ENCODE measurements at places on chromosomes 12 and 14.

GRCh38 chr12:2686280-2686646 lies 108.5 kb upstream of the FKBP4 start:
- no peaks in the 10 kb centered on the region for H3K36me3 ChIP-seq
- H3K4me1 ChIP-seq, result no peaks in the 10 kb centered on the region
- no peak overlapping the region for H3K4me3 ChIP-seq
- no peaks in the 10 kb centered on the region for H3K27me3 ChIP-seq
- no peak for DNase-seq

- H3K4me1 ChIP-seq, result no peaks in the 10 kb centered on the region
- H3K27me3 ChIP-seq, result no peaks in the 10 kb centered on the region
- H3K36me3 ChIP-seq, result no peaks in the 10 kb centered on the region
These were observed 7.4 kb downstream of the SMAGP start for GRCh38 chr12:51262758-51263177.

DNA sequence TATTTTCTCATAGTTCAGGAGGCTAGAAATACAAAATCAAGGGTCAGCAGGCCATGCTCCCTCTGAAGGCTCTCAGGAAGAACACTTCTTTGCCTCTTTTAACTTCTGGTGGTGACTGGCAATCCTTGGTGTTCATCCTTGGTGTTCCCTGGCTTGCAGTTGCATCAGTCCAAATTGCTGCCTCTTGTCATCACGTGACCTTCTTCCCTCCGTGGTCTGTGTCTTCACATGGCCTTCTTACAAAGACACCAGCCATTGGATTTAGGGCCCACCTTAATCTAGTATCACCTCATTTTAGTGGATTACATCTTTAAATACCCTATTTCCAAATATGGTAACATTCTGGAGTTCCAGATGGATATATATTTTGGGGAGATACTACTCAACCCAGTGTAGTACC lies 7.5 kb upstream of the LRRC9 start:
- no peak overlapping the region for H3K27ac ChIP-seq
- H3K27me3 ChIP-seq, result no peaks in the 10 kb centered on the region
- H3K4me1 ChIP-seq, result no peaks in the 10 kb centered on the region
- no peak for DNase-seq
- H3K36me3 ChIP-seq, result no peaks in the 10 kb centered on the region
- H3K4me3 ChIP-seq, result no peak overlapping the region

DNA sequence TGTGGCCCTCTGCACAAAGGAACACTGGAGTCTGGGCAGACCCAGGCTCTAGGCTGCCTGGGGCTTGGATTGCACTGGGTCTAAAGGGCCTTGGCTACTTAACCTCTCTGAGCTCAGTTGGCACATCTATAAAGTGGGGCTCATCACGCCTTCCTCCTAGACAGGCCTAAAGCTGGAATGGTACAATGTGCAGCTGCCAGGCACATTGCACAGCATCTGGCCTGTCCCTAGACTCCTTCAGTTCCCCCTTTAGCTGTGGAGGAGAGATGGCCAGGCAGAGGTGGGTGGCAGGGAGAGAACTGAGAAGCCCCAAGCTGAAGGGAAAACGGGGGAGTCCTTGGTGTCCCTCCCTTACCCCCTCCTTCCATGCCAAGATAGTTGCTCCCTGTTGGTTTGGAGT lies 10.8 kb downstream of the IRF2BPL start:
- H3K4me1 ChIP-seq, result peaks cover 5% of the 10 kb centered on the region
- peak; percentile 67 for DNase-seq
- no peaks in the 10 kb centered on the region for H3K27me3 ChIP-seq
- no peak overlapping the region for H3K4me3 ChIP-seq

DNA sequence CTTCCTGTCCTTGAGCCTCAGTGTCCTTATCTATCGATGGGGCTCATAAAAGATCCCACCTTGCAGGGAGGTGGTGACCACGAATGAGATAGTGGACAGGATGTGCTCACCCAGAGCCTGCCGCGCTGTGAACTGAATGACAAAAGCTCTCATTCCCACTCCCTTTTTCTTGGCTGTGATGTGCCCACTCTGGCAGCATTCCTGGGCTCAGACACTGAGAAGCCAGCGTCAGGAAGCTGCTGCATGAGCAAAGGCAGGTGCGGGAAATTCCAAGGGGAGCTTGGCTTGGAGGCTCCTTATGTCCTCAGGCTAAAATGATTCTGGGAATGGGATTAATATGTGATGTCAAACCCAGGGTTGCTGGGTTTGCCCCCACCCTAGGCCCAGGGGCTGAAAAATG lies 61.6 kb downstream of the EFCAB11 start:
- H3K36me3 ChIP-seq, result no peaks in the 10 kb centered on the region
- H3K27ac ChIP-seq, result no peak overlapping the region
- H3K27me3 ChIP-seq, result no peaks in the 10 kb centered on the region
- no peak for DNase-seq
- H3K4me3 ChIP-seq, result no peak overlapping the region

- no peaks in the 10 kb centered on the region for H3K36me3 ChIP-seq
- no peak overlapping the region for H3K4me3 ChIP-seq
- H3K27me3 ChIP-seq, result no peaks in the 10 kb centered on the region
- no peak overlapping the region for H3K27ac ChIP-seq
- no peak for DNase-seq
- H3K4me1 ChIP-seq, result no peaks in the 10 kb centered on the region
These were observed 18.6 kb upstream of the CCDC198 start for GRCh38 chr14:57512220-57512619.

- peaks cover 31% of the 10 kb centered on the region for H3K4me1 ChIP-seq
- no peak overlapping the region for H3K4me3 ChIP-seq
- no peak for DNase-seq
- peaks cover 3% of the 10 kb centered on the region for H3K36me3 ChIP-seq
These were observed 60.0 kb downstream of the PPP2R5C start for GRCh38 chr14:101821528-101821927.

DNA sequence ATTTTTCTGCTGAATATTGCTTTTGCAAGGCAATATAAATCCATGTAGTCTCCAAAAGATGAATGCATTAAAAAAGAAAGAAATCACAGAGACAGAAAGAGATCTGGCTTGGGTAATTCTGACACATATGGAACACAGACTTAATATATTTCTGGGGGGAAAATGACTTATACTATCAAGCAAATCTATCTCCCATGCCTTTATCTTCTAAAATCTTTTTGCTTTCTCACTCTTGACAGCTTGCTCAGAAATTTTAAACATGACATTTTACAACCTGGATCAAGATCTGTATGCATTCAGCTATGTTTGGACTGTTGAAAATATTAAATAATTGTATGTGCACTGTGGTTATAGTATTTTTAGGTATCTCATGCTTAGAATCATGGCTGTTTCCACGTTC lies 73.0 kb downstream of the KITLG start:
- peaks cover 20% of the 10 kb centered on the region for H3K36me3 ChIP-seq
- H3K4me1 ChIP-seq, result no peaks in the 10 kb centered on the region
- no peak overlapping the region for H3K4me3 ChIP-seq
- DNase-seq, result no peak
- no peak overlapping the region for H3K27ac ChIP-seq

DNA sequence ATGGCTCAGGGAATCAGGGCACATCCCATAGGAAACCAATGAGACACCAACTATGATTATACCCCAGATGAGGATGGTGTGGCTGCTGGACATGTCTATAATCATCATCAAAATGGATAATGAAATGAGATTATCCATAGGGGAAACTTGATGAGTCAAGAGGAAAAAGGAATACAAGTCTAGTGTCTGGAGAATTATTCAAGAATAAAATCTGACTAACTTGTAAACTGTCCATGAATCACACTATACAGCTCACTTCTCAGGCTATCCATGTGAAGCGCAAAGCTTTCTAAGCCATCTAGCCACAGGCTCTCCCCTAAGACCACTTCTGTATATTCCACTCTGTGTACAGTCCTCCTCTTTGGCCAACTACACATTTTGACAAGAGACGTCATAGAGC lies 52.5 kb downstream of the DUSP16 start:
- H3K4me1 ChIP-seq, result peaks cover 14% of the 10 kb centered on the region
- H3K36me3 ChIP-seq, result peaks cover 6% of the 10 kb centered on the region
- DNase-seq, result no peak
- no peaks in the 10 kb centered on the region for H3K27me3 ChIP-seq
- no peak overlapping the region for H3K27ac ChIP-seq
- no peak overlapping the region for H3K4me3 ChIP-seq

DNA sequence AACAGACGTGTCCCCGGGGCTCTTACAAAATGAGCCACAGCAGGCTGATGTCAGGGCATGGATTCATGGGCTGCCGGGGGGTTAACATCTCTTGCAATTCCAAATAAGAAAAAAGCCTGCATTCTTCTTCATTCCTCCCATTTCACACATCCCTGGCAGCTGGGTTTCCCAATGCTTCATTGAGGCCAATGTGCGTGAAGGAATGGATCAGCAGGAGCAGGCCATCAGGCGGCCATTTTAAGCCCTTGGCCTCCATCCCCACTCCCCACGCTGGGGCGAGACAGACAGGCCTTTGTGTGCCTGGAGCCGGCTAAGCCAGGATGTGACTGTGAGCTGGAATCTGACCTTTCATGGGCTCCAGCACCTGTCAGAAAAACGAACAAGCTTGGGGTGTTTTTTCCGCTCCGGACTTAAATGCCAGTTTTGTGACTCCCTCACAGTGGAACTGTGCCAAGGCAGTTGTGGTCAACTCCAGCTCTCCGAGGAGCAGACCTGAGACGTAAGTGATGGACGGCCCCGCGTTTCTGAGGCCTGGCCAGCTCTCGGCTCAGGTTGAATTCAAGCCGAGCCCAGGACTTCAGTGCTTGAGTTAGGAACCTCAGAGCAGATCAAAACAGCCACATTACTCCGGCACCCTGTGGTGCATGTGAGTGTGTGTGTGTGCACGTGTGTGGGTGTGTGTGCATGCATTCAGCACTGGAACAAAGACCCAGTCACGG lies 133.1 kb downstream of the TMEM30B start:
- peak; percentile 49 for DNase-seq
- peaks cover 3% of the 10 kb centered on the region for H3K4me1 ChIP-seq
- no peak overlapping the region for H3K27ac ChIP-seq
- no peaks in the 10 kb centered on the region for H3K27me3 ChIP-seq
- H3K36me3 ChIP-seq, result no peaks in the 10 kb centered on the region

- no peak overlapping the region for H3K27ac ChIP-seq
- H3K4me3 ChIP-seq, result no peak overlapping the region
- no peak for DNase-seq
These were observed 190.7 kb upstream of the BMP4 start for GRCh38 chr14:54147282-54147681.

GRCh38 chr14:50092006-50092555 lies 24.3 kb downstream of the VCPKMT start:
- H3K27ac ChIP-seq, result no peak overlapping the region
- no peaks in the 10 kb centered on the region for H3K36me3 ChIP-seq
- no peaks in the 10 kb centered on the region for H3K4me1 ChIP-seq
- no peak for DNase-seq
- H3K4me3 ChIP-seq, result no peak overlapping the region

DNA sequence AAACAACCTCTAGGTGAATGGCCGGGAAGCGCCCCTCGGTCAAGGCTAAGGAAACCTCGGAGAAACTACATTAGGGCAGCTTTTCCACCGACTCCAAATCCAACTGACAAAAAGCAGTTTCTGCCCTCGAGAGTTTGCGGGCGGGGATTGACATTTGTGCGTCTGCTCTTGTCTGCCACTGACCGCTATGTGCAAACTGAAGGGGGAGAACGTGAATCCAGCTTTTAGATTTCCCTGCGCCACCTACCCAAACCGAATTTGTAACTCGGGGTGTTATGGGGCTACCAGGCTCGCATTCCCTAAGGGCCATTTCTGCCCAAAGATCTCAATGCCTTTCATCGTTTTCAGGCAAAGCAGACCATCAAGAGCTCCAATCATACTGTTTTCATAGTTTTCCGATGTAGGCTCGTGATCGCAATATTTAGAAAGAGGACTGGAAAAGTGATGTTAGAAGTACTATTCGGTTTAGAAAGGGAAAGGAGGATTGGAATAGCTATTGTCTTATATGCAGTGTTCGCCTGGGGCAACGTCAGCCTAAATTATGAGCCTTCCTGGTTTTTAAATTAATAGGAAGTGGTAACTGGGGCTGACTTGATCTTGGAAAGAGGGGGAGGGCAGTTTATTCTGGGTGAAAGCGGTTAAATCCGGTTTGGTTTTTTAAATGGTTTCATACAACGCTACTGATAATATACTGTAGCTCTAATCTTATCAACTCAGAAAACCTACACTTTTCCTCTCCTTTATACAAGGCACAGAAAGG lies 45.4 kb downstream of the BCAT1 start:
- H3K36me3 ChIP-seq, result no peaks in the 10 kb centered on the region
- peak overlapping the region; percentile 63 for H3K4me3 ChIP-seq
- H3K27me3 ChIP-seq, result peaks cover 3% of the 10 kb centered on the region
- H3K4me1 ChIP-seq, result peaks cover 18% of the 10 kb centered on the region

- DNase-seq, result no peak
- H3K27me3 ChIP-seq, result no peaks in the 10 kb centered on the region
- peak overlapping the region; percentile 92 for H3K27ac ChIP-seq
- peaks cover 5% of the 10 kb centered on the region for H3K4me1 ChIP-seq
- peak overlapping the region; percentile 33 for H3K4me3 ChIP-seq
These were observed 1.9 kb downstream of the DAAM1 start for GRCh38 chr14:59190372-59190771.

DNA sequence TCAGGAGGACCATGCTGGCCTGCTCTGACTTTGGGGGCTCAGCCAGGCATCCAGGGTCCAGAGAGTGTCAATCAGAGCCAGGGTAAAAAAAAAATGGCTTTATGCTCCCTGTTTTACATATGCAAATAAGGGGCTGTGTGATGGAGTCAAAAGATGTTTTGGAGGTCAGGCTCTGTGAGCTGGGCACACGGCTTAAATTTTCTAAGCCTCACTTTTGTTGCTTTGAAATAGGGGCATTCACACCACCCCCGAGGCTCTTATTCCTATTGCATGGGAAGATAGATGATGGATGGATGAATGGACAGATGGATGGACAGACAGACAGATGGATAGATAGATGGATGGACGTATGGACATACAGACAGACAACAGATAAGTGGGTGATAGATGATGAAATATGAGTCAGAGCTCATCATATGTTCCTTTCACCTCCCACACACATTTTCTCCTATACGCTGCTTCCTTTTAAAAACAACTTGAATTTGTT lies 42.7 kb downstream of the RIN3 start:
- no peak overlapping the region for H3K27ac ChIP-seq
- H3K4me3 ChIP-seq, result no peak overlapping the region

- no peak overlapping the region for H3K27ac ChIP-seq
- H3K36me3 ChIP-seq, result peaks cover 28% of the 10 kb centered on the region
- H3K27me3 ChIP-seq, result no peaks in the 10 kb centered on the region
- no peak overlapping the region for H3K4me3 ChIP-seq
- H3K4me1 ChIP-seq, result no peaks in the 10 kb centered on the region
- no peak for DNase-seq
These were observed 95.1 kb downstream of the EP400 start for GRCh38 chr12:132044661-132045412.

DNA sequence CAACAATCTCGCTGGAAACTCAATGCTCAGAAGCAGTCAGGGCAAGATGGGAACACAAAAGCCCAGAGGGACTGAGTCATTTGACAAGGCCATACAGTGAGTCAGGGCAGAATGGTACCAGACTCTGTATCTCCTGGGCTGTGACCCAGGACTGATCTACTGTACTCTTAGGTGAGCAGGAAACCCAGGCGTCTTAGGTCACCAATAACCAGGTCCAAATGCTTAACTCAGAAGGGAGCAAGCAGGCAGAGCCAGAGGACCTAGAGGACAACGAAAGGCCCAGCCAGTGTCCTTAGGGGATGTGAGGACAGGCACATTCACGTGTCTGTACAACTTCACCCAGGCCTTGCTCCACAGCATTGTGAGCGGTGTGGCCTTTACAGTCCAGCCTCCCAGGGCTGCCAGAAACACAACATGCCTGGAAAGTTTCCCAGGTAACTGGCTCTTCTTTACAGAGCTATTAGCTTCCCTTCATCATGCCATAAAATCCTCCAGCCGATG lies 69.9 kb downstream of the ARL6IP4 start:
- no peaks in the 10 kb centered on the region for H3K36me3 ChIP-seq
- H3K4me1 ChIP-seq, result peaks cover 10% of the 10 kb centered on the region
- no peaks in the 10 kb centered on the region for H3K27me3 ChIP-seq
- peak overlapping the region; percentile 43 for H3K27ac ChIP-seq
- no peak for DNase-seq
- H3K4me3 ChIP-seq, result no peak overlapping the region
